ENCODE measurements at places on chromosomes 7 and 10. TPM values are rescaled to one million over a fixed set of nuclear protein-coding genes. Genes with fewer than 3 reads are reported as not detected.

GRCh38 chr7:15197042-15197977 lies 294.8 kb upstream of the DGKB start:
- DNase-seq = no peak

DNA sequence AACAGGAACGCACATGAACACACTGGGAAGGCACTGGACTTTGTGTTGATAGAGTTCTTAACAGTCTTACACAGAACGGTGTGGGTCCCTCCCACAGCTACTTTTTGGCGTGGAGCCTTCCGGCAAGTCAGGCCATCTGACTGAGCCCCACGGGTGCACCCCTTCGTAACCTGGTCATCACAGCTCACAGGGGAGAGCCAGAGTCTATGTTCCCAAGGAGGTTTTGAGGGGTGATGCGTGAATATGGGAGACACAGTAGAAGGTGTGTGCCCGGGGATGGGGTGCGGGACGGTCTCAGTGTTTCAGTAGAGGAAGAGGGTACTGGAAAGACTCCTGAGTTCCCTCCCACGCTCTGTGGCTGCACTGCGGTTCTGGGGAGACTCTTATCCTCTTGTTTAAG lies 291.7 kb downstream of the DNAJB6 start:
- no peak for DNase-seq

DNA sequence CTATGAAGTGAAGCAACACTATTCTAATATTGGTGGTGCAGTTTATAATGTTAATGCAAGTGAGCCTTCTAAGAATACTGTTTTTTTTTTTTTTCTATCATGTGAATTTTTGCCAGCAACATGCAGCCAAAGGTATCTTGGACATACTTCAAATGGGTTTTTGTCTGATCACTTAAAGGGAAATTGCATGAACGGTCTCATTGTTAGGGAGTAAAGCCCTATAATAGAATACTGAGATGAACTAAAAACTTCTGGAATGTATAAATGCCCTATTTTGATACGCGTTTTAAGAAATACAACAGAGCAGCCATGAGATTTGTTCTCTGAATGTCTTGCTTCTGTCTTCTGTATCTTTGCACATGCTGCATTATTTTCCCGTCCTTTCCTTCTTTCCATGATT lies 10.5 kb upstream of the MDFIC start:
- DNase-seq = no peak

- no peak for DNase-seq
These were observed 10.2 kb downstream of the STK32C start for GRCh38 chr10:132297526-132297925.

- DNase-seq = no peak
These were observed 36.3 kb downstream of the SUFU start for GRCh38 chr10:102540023-102540422.

DNA sequence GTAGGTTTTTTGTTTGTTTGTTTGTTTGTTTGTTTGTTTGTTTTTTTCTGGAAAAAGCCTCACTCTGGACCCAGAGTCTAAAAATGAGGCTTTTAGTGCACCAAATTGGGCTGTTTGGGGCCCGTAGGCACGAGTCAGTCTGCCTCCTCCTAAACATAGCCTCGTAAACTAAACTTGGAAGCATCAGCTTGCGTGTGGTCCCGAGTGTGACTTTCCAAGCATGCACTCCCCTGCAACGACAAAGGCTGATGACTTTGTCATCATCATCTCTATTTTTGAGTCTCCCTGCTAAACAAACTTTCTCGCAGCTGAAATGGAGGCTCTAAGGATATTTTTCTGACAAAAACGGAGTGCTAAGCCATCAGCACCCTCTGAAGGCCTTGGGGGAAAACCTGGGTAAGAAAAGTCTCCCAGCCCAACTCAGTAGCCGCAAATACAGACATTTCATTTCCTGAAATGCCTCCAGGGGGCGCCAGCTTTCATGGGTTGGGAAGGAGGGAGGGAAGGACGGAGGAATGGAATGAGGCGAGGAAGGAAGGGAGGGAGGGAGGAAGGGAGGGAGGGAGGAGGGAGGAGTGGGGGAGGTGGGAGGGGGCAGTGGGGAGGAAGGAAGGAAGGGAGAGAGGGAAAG lies 245.9 kb downstream of the KCNMA1 start:
- DNase-seq = peak; percentile 42

DNA sequence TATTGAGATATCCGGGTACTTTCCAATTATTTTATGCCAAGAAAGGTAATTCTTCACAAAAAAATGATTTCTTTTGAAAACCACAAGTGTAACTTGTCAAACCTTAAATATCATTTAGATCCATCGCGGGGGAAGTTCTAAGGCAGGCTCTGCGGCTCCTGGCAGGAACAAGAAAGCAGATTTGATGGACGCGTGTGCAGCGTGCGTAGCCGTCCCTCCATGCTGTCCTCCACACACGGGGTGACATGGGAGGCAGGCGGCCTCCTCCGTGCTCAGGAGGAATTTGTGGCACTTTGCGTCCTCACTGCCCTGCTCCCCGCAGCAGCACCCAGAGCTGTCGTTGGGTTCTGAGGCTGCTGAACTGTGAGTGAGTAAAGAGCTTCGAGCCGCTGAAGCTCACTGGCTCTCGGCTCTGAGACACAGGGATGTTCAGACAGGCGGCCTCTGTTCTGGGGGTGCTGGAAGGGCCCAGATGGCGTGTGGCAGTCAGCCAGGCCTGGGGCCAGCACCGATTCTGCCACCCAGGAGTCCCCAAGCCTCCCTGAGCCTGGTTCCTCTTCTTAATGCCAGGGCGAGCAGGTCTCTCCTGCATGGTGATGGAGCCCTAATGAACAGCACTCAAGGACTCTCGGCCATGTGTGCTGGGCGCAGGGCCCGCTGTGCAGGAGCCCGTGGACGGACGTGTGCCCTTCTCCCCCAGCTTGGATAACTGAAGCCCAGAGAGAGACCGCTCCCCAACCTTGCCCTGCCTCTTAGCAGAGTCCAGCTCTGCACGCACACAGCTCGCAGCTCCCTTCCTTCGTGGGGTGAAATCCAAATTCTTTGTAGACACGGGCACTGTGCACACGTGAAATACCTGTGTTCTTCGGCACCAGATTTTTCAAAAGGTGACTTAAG lies 185.4 kb upstream of the SHH start:
- no peak for DNase-seq

- DNase-seq = no peak
These were observed 1.8 kb upstream of the PPIF start for GRCh38 chr10:79345241-79346011.

DNA sequence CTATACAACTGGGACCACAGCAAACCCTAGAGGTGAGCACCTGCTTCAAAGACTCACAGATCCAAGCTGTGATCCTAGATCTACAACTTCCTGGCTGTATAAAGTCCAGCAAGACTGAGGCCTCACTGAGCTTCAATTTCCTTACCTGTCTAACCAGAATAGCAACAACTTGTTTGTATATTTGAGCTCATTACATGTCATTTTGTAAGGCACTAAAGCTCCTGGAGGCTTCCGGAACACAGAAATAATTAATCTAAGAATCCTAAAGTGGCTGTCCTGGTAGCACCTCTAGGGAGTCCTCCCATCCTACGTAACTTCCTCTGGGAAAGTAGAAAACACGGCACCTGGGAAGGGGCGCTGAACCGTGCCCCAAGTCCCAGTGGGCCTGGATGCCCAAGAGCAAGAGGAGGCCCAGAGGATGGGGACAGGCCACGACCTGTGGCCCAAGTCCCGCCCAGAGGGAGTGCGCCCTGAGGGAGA lies 39.4 kb downstream of the HK1 start:
- DNase-seq = no peak

- DNase-seq = no peak
These were observed 6.8 kb downstream of the PTPN12 start for GRCh38 chr7:77543910-77544309.

DNA sequence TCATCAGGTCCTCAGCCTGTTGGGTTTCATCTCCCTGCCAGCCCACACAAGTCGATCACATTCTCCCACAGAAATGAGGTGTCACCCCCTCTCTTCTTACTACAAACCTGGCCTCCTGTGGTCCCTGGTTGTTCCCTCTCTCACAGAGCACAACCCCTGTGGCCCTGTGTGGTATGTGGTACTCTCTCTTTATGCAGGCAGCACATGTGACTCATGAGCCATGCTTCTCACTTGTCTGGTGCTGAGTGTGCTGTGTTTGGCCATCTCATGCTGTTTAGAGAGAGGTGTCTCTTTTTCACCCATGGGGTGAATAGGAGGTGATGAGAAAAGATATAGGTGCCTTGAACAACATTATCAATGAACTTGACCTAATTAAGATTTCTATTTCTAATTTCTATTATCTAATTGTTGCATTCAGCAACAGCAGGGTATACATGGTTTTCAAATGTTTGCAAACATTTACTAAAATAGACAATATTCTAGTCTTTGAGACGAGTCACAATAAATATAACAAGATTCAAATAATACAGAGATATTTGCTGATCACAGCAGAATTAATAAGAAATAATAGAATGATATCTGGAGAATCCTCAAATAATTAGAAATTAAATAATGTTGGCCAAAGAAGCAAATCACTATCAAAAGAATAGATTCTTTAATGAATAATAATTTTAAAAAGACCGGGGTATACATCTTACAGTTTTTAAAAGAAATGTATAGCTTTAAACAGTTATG lies 633.8 kb upstream of the IGFBP3 start:
- no peak for DNase-seq

GRCh38 chr7:107315716-107316220 lies 147.0 kb downstream of the HBP1 start:
- no peak for DNase-seq

GRCh38 chr7:130150587-130150986 lies 54.6 kb downstream of the TMEM209 start:
- peak; percentile 80 for DNase-seq

DNA sequence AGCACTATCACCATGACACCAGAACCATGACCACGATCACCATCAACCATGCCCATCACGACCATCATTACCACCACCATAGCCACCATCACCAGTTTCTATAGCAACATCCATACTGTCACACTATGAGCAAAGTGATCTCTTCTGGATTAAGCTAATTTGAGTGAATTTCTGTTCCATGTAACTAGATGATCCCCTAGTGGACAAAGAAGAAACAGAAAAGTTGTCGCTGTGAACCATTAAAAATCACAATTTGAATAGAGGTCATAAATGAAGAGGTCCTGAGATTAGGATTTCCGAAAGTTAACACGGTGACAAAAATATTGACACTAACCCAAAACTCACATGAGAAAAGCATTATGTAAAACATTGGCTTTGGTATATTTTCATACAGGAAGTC lies 77.6 kb downstream of the CLRN3 start:
- DNase-seq = no peak

DNA sequence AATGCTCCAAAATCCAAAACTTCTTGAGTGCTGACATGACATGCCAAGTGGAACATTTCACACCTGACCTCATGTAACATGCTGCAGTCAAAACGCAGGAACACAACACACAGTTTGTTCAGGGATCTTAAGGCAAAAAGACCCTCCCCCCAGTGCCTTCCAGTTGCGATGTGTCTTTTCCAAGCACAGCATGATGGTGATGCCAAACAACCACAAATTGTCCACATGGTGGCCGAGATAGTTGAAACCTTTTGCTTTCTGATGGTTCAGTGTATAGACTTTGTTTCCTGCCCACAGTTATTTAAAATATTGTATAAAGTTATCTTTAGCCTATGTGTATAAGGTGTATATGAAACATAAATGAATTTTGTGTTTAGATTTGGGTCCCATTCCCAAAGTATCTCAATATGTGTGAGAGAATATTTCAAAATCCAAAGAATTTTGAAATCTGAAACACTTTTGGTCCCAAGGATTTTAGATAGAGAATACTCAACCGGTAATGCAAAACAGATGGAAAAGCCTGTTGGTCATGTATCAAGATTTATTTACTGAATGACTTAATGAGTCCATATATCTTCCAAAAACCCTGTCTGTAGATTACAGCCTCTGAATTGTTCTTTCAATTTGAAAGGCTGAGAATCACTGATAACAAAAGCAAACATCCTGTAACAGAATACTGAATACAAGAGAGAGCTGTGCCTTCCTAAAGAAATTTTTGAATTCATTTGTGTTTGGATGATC lies 93.4 kb upstream of the OIT3 start:
- no peak for DNase-seq

DNA sequence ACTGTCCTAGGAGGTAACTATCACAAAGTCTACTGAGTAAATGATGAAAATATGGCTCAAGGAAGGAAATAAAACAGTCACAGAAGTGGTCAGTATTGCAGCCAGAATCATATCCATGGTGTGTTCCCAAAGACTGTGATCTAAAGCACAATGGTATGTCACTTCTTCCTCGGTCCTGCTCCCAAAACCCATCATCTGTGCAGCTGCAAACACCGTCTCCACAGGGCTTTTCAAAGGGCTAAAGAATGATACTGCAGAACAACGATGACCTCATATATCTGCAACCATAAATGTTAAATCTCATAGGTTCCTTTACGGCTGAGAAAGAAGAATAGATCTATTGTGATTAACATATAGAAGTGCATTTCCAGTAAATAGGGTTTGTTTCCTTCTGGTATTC lies 465.0 kb downstream of the GRID1 start:
- DNase-seq = no peak

DNA sequence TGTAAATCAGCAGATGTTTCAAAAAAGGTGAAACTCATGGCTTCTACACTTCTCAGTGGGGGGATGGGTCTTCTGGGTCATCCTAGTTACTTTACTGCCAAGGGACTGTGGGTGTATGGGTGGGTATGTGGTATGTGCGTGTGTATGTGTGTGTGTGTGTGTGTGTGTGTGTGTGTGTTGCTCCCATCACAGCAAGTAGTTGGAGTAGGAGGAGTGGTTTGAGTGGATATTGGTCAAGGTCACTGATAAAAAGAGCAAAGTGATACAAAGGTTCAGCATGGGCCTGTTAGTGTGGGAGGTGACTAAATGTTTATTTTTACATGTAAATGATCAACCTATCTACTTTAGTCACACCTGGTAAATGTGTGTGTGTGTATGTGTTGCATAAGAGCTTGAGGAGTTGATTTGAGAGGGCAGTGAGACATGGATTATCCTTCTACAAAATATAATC lies 11.8 kb upstream of the COBL start:
- DNase-seq = no peak

DNA sequence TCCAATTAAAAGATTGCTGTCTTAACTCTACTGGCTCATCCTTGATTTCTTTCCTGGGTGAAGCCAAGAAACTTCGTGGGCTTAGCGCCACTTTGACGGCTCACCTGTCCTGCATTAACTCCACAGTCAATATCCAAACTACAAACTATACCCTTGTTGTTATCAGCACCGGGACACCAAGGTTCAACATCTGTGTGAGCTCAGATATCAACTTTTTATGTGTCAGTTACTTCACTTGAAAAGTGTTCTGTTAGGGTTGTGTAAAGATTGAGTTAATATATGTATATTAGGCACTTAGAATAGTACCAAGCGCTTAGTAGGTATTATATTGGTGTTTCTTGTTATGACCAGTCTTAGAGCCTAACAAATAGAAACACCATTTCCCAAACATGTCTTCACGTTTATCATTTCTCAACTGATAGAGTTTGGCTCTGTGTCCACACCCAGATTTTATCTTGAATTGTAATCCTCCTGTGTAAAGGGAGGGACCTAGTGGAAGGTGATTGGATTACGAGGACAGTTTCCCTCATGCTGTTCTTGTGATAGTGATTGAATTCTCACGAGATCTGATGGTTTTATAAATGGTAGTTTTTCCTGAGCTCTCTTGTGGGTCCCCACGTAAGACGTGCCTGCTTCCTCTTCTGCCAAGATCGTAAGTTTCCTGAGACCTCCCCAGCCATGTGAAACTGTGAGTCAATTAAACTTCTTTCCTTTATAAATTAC lies 19.0 kb upstream of the ST8SIA6 start:
- DNase-seq = no peak

- DNase-seq = no peak
These were observed 44.3 kb upstream of the MSMB start for GRCh38 chr10:46090258-46090812.

PDK4 gene
- 7.1 TPM for total RNA-seq

MTG1 gene
- 90.0 TPM for total RNA-seq

MAP3K8 gene
- total RNA-seq = 97.0 TPM

AKR1C3 gene
- total RNA-seq = not detected

AOC1 gene
- total RNA-seq = not detected

DTX2 gene
- total RNA-seq = 68.4 TPM
